ENCODE measurements at places on chromosomes 4 and X. TPM values are rescaled to one million over a fixed set of nuclear protein-coding genes. Genes with fewer than 3 reads are reported as not detected.

WAS gene
- not detected for total RNA-seq

GSTCD gene
- total RNA-seq = 10.4 TPM

XK gene
- 1.3 TPM for total RNA-seq

ZNF157 gene
- 2.2 TPM for total RNA-seq

GPR173 gene
- 0.63 TPM for total RNA-seq

ERCC6L gene
- total RNA-seq = 4.3 TPM

GEMIN8 gene
- total RNA-seq = 14.6 TPM

SHISA3 gene
- total RNA-seq = 0.47 TPM

SMARCA1 gene
- 10.7 TPM for total RNA-seq

RASSF6 gene
- not detected for total RNA-seq

PABPC1L2A gene
- not detected for total RNA-seq

PCDH18 gene
- total RNA-seq = 22.1 TPM

KLHL5 gene
- 50.8 TPM for total RNA-seq

ODAM gene
- total RNA-seq = not detected

P2RY8 gene
- not detected for total RNA-seq

PLP1 gene
- not detected for total RNA-seq

KLB gene
- total RNA-seq = not detected

PACRGL gene
- total RNA-seq = 8.4 TPM

NALF2 gene
- not detected for total RNA-seq

CFAP47 gene
- not detected for total RNA-seq

STATH gene
- not detected for total RNA-seq

HSFX2 gene
- not detected for total RNA-seq

SFRP2 gene
- total RNA-seq = 0.52 TPM

FRMD7 gene
- total RNA-seq = not detected

TSPAN5 gene
- 12.6 TPM for total RNA-seq

All from MG63 (cell line).